Stimulated activated naive CD4-positive, alpha-beta T cell (primary cell): ENCODE measurements at places on chromosomes 5 and 9.

DNA sequence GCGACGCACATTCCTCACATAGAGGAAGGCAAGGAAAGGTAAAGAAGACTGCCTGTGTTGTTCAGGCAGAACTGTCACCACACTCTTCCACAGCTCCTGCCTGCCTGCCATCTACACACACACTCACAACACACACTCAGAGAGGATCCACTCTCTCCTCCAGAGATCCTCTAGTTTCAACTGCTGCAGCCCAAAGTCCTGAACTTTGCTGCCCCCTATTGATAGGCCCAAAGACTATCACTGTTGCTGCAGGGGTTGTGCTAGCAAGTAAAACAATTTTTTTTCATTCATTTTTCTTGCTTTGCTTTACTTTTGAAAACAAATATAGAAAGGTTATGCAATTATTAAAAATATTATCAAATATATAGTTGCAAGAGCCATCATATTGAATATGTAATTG is 5.9 kb upstream of the CFAP90 start:
- DNase-seq, result peak; percentile 19

GRCh38 chr5:40402007-40402364 is 277.7 kb upstream of the PTGER4 start:
- DNase-seq, result no peak

DNA sequence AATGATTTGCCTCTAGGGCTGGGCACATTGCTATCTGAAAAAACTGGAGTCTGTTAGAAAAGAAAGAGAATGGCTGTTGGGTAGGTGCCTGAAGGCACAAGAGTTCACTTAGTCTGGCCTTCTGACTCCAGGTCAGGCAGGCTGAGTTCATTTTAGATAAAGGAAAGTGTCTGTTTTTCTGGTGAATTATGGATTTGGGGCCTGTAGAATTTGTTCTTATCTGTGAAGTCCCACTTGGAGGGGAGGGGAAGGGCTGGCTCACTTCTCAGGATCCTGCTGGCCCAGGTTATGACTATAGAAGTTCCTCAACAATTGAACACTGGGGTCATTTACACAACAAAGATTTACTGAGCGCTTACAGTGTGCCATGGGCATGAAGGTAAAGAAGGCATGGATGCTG is 11.5 kb upstream of the SEPTIN8 start:
- no peak for DNase-seq

- no peak for DNase-seq
Observed at GRCh38 chr9:74556685-74557084, 59.5 kb downstream of the RORB start.

DNA sequence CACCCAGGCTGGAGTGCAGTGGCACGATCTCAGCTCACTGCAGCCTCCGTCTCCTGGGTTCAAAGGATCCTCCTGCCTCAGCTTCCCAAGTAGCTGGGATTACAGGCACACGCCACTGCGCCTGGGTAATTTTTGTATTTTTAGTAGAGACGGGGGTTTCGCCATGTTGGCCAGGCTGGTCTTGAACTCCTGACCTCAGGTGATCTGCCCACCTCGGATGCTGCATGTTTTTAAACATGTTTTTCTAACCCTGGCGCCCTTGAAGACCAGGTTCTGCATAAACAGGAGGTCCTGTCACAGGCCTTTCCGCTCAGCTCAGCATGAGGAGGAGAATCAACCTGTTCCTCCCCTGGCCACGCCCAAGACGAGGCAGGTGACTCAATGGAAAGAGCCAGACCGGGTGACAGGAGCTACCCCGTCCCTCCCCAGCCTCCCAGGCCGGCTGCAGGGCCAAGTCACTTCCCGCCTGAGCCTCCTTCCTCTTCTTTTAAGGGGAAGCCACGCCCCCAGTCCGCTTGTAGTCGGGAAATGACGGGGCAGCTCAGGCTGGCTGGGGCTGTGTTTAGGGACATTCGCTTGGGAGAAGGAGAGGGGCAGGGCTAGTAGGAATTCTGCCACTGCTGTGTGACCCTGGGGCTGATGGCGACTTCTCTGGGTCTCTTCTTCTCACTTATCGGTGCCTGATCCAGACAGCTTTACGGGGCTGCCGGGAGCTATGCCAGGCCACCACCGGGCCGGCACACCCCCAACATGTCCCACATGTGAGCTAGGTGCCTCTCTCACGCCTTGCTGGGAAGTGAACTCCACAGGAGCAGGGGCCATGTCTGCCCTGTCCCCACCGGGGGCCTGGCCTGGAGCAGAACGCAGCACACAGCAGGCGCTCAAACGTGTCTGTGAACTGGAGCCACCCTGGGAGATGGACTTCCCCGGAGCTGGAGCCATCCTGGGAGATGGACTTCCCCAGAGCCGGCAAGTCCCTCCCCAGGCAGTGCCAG is 6.1 kb downstream of the NOTCH1 start:
- peak; percentile 82 for DNase-seq

- no peak for DNase-seq
Observed at GRCh38 chr5:14415024-14415697, 166.4 kb upstream of the OTULINL start.

- DNase-seq, result no peak
Observed at GRCh38 chr5:62690421-62690820, 111.8 kb downstream of the LRRC70 start.

DNA sequence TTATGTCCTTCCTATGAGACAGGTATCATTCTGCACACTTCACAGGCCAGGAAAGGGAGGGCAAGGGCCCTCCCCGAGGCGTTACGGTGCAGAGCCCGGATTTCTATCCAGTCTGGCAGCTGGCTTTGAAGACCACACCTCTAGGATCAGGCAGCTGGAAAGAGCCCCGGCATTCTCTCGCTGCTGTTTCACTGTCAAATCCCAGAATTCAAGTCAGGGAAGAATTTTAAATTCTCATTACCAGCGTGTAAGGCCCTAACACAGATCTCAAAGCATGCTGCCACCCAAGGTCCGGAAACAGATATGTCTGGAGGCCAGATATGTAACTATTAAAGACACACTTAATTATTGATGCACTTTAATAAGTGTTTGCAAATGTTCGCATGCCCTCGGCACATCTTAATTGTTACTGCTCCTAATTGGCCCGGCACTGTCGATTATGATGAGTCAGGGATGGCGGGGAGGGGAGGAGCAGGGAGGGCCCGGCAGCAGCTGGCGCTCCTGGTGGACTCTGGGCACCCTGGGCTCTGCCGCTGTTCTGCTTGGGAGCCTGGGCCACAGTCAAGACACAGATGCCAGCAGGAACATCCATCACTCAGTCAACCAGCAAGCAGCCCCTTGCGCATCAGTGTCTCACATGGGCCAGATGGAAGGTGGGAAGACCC is 76.3 kb upstream of the BARHL1 start:
- DNase-seq, result no peak

GRCh38 chr9:36486329-36486932 is 86.3 kb upstream of the MELK start:
- no peak for DNase-seq
